Hematopoietic multipotent progenitor cell treated with erythropoietin and hydrocortisone succinate and interleukin-3 and kit ligand, for 17 days (in vitro differentiated cells): ENCODE measurements at places on chromosomes 6 and 20.

DNA sequence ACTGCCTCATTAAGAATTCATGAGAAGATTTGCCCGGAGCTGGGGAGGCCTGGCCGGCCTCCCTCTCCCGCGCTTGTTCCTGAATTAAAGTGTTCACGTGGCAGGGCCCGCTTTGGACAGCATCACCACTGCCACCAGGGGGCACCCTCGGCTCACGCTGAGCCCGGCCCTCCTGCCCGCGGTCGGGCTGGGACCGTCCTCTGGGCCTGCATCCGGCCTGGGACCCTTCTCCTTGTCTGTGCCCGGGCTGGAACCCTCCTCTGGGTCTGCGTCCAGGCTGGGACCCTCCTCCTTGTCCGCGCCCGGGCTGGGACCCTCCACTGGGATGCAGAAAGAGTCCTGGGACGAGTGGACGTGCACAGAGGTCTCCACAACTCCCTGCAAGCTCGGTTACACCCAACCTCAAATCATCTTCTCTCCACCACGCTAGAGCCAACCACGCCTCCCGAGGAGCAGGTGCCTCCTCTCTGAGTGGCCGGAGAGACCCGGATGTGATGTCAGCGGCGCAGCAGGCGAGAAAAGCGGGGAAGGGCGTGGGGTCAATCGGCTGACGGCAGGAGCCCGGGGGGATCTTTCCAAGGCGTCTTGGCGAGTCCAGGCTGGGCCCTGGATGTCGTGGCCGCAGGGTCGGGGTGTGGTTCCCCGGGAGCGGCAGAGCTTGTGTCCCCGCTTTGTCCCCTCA, 50.9 kb upstream of the DACT2 start:
- DNase-seq = peak; percentile 23

- DNase-seq = no peak
Observed at GRCh38 chr20:37543828-37544227, 16.2 kb upstream of the BLCAP start.

- DNase-seq = peak; percentile 49
Observed at GRCh38 chr6:137218473-137218916, 690 bp downstream of the IFNGR1 start.

- no peak for DNase-seq
Observed at GRCh38 chr6:107684996-107685395, 139.1 kb downstream of the SCML4 start.

DNA sequence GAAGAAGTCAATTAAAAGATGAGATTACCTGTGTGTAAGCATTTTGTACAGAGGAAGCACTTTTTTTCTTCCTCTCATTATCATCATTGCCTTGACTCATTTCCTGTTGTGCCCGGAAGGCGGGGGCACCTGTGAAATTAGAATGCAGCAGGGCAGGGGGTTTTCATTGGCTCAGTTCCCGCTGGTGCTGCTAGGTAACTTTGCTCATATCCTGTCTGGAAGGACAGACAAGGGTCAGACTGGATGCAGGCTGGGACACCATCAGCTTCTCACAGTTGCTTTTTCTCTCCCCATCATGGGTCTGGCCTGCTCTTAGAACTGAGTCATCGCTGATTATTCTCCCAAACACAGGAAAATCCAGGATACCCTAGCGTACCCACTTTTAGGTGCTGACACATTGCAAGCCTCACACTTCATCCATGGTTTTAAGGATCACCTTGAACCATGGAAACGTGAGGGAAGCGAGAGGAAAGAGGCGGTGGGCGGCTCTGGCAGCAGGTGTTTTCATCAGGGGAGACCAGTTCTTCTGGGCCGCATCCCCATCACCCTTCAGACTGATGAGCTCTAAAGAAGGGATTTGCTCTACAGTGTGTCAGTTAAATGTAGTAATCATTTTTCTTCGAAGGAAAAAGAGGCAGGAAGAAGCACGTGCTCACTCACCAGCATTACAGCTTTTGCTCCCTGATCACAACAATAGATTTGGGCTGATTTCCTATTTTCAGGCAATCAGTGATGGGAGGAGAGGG, 195.7 kb upstream of the SASH1 start:
- no peak for DNase-seq

GRCh38 chr6:56749632-56750151, 107.0 kb upstream of the DST start:
- no peak for DNase-seq

DNA sequence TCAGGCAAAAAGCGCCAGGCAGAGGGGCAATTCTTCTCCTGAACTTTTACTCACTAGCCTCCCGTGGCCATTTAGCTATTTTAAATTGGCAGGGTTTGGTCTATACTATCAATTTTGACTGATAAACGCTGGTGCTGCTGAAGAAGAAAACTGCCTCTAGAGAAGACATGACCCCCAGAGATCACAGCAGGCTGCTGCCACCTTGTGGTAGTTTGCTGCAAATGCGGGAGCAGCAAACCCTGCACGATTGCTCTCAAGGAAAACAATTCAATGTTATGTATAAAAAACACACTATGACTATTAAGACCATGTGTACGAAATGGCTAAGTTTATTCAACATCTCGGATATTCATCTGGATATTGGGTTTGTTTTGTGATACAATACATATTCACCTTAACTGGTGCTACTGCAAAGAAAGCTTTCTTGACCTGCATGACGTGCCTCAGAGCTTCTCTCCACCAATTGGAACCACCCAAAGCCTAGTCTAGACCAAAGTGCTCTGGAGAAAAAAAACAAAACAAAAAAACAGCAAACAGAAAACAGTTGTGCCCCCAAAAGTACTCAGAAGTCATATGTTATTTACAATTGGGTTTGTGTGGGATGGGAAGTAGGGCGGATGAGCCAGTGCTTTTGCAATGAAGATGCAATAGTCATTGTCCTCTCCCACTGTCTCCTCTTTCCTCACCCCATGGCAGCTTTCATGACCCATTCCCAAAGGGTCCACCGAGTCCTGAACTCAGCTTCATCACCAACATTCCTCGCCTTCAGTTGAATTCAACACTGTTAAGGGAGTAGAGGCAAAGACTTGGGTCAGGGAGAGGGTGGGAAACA, 19.6 kb upstream of the IL17F start:
- peak; percentile 66 for DNase-seq

GRCh38 chr20:2845607-2846006, 5.1 kb downstream of the VPS16 start:
- no peak for DNase-seq
